CD4-positive, alpha-beta T cell treated with Interleukin-4 for 4 hours (primary cell): ENCODE measurements at places on chromosomes 4 and X.

GRCh38 chrX:82757614-82758013 lies 750.5 kb upstream of the POU3F4 start:
- no peak for DNase-seq

GRCh38 chr4:189048119-189048518 lies 892.6 kb upstream of the FRG1 start:
- no peak for DNase-seq

GRCh38 chr4:76799140-76799539 lies 98.8 kb downstream of the SOWAHB start:
- no peak for DNase-seq

DNA sequence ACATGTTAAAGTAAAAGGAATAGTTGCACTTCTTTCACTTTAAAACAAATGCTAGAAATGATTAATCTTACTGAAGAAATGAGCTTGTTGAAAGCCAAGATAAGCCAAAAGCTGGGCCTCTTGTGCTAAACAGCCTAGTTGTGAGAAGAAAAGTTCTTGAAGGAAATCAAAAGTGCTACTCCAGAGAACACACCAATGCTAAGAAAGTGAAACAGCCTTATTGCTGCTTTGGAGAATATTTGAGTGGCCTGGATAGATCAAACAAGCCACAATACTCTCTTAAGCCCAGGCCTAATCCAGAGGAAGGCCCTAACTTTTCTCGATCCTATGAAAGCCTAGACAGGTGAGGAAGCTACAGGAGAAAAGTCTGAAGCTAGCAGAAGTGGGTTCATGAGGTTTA lies 967.9 kb upstream of the INTU start:
- DNase-seq, result no peak

- DNase-seq, result no peak
These were observed 509.3 kb downstream of the CENPC start for GRCh38 chr4:67035986-67036385.

- no peak for DNase-seq
These were observed at the start of gene NLGN3 for GRCh38 chrX:71144651-71145050. TSS of gene NLGN3 (plus strand) at chrX:71144841. CDS start at chrX:71147750, 2,909 bp downstream.

- DNase-seq, result no peak
These were observed 39.3 kb upstream of the XK start for GRCh38 chrX:37646254-37646653.

- no peak for DNase-seq
These were observed 28.9 kb upstream of the MTMR1 start for GRCh38 chrX:150664290-150664689.

DNA sequence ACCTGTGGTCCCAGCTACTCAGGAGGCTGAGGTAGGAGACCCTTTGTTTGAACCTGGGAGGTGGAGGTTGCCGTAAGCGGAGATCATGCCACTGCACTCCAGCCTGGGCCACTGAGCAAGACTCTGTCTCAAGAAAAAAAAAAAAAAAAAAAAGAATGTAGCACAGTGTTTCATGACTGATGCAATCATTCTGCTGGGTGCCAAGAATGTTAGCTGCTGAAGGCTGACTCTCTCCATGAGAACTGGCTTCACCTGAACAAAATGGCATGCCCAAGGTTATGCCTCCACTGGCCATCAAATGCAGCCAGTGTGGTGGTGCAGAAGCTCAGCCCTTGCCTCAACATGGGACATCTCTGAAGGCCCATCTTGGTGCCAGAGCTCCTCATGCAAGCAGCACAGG lies 412.1 kb downstream of the ADAM29 start:
- no peak for DNase-seq

DNA sequence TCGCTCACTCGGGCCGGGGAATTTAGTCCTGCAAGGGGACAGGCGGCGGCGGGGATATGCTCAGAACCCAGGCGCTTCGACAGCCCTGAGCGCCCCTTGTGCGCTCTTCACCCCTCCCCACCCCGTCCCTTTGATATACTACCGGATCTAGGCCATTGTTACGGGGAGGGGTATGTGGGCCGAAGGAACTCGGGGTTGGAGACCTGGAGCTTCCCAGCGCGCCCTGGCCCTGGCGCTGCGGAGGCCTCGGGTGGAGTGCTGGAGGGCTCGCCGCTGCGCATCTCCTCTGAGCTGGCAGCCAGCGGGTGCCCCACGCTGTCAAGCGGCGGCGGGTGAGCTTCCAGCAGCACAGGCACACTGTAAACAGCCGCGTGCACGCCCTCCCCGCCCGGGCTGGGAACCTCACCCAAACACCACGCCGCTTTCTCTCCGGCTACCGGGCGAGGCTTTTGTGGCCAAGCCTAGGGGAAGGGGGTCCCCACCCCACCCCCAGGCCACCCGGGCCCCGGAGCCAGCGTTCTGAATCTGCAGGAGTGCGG lies 54.5 kb upstream of the BCOR start:
- no peak for DNase-seq
